ENCODE measurements at places on chromosomes 13 and 19.

GRCh38 chr13:102933122-102933521, 87.3 kb downstream of the ERCC5 start:
- DNase-seq, result no peak

DNA sequence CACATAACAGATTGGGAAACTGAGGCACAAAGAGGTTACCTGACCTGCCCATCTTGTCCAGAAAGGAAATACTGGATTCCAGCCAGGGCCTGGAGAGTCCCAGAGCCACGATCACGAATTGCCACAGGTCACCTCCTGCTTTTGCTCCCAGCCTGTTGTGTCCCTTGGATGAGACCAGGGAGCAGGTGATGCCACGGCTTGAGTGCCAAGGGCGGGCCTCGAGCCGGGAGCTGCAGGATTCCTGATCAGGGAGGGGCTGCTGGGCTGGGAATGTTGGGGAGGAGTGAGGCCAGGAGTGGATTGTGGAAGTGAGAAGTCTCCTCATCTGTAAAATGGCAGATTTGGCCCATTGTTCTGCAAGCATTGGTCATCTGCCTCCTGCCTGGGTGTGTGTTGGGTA, 29.4 kb downstream of the DNM2 start:
- no peak for DNase-seq

DNA sequence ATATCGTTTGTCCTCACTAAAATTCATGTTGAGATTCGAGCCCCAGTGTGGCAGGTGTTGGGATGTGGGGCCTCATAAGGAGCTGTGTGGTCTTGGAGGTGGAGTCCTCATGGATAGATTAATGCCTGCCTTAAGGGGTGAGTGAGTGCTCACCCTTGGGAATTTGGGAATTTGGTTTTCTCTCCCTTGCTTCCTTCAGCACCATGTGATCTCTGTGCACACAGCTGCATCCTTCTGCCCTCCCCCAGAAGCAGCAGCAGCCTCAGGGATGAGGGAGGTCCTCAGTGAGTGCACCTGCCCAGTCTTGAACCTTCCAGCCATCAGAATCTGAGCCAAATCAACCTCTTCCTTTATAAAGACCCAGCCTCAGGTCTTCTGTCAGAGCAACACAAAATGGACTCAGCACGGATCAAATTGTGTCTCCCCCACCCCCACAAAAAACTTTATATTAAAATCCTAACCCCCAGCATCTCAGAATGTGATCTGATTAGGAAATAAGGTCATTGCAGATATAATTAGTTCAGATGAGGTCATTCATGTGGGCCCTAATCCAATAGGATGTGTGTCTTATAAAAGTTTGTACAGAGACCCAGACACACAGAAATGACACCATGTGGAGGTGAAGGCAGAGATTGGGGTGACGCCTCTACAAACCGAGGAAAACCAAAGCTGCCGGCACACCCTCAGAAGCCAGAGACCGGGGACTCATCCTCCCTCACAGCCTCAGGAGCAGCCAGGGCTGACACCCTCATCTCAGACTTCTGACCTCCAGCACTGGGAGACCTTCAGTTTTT, 12.9 kb downstream of the CYTH2 start:
- DNase-seq, result no peak

GRCh38 chr19:32404933-32405430, 588 bp upstream of the DPY19L3 start:
- no peak for DNase-seq

DNA sequence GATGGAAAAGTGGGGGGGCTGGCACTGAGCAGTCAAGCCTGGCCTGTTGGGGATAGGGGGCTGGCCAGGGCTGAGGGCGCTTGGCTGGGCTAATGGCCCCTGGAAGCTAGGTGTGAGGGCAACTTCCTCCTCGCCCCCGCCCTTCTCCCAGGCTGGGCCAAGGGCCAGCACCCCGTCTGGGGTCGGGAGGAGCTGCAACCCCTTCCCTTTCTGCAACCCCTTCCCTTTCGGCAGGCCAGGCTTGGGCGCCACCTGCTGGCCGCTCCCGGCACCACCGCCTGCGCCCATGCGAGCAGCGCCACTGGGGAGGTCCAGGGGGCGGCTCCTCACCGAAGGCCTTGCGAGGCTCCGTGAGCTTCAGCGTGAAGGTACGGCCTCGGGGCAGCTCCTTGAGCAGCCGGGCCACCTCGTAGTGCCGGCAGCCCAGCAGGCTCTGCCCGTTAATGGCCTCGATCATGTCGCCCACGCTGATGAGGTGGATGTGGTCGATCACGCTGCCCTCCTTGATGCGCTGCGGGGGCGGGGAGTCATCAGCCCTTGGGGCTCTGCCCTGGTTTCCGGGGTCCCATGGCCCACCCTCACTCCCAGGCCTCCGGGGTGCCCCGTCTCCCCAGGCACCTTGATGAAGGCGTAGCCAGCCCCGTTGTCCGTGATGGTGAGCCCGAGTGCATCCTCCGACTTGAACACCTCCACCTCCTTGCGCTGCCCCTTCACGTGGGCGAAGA, 5.0 kb upstream of the PTGER1 start:
- DNase-seq, result peak; percentile 51

DNA sequence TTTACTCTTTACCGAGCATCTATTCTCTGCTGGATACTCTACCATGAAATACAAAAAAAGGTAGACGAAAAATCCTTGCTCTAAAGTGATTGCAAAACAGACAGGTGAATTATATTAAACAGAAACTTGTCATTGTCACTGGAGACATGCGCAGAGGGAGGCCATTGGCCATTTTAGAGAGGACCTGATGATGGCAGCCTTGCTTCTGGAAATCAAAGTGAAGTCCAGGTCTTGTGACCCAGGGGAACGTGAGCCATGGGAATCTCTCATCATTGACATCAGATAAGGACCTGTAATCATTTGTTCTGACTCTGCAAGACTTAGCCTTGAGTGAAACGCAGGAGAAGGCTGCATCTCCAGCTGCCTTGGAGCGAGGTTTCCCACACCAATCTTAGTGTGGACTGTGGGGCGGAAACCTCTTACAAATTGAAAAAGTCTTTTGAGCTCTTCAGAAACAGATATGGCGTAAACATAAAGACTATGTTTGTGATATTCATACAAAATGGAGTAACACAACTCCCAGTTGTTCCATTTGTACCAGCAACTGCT, 16.8 kb upstream of the SLC46A3 start:
- no peak for DNase-seq

GRCh38 chr13:99991828-99992775, 10.5 kb downstream of the ZIC2 start:
- no peak for DNase-seq

DNA sequence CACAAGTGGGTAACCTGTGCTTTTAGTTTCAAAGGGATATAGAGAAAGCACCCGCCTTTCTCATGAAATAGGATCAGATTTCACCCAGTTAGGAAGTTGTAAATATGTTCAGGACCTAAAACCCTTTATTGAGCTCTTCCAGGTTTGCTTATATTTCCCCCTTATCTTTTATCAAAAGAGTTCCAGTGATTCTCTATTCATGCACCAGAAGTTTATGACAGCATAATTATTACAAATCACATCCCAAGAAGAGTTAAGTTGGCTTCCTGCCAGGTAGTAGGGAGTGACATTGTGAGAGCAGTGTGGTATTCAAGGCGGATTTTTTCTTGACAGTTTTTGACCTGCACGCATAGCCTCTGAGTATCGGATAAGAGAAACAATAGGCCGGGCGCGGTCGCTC, 190.3 kb downstream of the STK24 start:
- DNase-seq, result peak; percentile 25

GRCh38 chr13:42084722-42085121, 36.3 kb downstream of the DGKH start:
- no peak for DNase-seq

DNA sequence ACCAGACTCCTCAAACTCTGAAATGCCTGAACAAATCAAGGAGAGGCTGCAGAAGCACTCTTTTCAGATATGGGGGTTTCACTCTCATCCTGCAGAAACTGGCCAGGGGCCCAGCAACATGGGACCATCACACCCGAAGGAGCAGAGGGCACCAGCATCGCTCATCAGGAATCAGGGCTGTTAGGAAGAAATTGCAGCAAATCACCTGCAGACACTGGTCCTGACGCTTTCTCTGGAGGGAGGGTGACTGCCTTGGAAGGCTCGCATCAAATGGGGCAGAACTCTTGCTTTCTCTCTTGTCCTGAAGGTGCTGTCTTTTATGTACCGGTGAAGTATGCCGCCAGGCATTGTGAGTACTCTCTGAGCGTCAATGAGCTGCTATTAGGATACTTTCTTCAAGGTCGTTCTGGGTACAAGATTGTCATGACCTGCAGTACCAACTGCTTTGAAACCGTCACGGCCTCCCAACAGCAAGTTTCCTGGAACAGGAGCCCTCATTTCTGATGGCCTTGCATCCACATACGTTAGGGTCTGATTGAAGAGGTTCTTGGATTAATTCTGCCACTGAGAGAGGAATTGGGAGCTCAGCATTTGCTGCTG, 155.7 kb upstream of the SOX1 start:
- DNase-seq, result no peak

DNA sequence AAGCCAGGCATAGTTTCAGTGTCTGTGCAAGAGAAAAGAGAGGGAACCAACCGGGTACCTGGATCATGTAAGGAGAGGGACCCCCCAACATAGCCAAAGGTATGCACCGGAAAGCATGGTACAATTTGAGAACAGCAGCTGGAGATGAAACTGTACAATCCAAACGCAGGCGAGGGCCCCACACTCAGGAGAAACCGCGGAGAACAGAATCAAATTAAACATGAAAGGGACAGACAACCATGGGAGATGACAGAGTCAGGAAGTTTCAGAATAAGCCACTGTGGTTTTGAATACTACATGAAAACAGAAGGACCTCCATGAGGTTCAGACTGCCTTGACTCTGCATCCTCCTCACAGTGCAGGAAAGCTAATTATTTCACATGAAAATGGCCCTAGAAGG, 62.9 kb upstream of the SPATA13 start:
- no peak for DNase-seq
